ENCODE measurements at places on chromosomes 13 and 19.

DNA sequence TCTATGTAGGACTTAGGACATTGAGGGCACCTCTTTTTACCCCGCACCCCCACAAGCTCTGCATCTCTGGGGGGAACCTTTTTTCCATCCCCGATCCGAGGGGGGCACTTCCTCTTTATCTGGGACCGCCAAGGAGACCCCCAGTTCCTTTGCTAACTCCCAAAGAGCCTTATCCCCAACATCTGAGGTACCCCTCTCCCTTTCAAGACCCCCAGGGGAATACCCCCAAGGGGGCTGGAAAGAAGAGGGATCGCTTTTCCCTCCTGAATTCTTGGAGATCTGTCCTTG is 1.1 kb downstream of the TNFSF9 start:
- DNase-seq = no peak

DNA sequence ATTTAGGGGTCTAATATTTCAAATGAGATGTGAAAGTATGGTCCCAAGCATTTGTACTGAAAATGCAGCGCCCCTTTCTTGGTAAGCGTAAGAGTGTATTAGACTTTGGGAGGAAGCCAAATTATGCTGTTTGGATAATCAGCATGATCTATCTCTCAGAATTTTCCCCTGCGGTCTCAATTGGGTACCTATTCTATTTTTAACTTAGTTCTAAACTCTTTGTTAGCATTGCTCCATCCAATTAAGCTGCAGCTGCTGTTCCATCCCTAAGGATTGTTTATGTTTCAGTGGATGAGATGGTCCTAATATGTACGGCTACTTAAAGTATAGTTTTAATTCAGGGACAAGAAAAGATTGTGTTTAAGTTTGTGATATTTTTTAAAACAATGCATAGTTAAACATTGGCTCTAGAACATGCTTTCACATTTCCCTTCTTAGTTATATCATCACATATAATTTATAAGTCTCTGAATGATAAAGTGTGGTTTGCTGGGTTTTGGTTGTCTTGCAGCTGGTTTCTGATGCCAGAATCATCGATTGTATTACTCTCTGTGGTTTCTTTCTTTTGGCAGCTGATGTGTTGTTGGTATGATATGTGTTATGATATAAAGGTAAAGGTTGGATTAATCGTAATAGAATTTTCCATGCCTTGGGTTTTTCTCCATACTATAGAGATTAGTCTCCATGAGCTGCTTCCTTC is 15.0 kb downstream of the POLR1D start:
- DNase-seq = no peak

DNA sequence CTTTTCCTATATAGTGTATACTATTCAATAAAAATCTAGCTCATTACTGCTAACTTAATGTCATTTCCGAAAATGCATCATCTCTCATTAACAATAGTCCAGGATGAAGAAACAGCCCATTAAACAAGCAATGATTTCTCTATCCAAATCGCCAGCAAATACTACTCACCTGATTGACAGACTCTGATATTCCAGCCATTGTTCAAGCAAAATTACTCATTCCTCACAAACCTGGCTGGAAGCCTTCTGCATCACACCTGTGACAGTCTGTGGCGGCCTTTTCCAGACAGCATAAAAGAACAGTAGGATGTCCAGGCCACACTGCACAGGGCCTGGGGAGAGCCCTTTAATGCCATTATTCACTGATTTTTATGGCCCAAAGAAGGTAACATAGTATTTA is 115.9 kb downstream of the ABCC4 start:
- DNase-seq = peak; percentile 23

DNA sequence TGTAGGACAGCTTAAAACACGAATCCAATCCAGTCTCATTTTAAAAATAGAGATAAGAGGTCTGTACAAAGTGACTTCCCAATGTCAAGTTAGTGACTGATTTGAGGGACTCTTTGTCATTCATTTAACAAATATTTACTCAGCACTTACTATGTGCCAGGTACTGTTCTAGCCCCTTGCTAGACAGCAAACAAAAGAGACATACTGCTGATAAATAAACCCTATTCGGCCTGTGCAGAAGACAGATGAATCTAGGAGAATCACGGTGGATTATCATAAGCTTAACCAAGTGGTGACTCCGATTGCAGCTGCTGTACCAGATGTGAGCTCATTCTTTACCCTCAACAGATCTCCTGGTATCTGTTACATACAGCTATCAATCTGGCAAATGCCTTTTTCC is 6.4 kb upstream of the ELF1 start:
- no peak for DNase-seq

DNA sequence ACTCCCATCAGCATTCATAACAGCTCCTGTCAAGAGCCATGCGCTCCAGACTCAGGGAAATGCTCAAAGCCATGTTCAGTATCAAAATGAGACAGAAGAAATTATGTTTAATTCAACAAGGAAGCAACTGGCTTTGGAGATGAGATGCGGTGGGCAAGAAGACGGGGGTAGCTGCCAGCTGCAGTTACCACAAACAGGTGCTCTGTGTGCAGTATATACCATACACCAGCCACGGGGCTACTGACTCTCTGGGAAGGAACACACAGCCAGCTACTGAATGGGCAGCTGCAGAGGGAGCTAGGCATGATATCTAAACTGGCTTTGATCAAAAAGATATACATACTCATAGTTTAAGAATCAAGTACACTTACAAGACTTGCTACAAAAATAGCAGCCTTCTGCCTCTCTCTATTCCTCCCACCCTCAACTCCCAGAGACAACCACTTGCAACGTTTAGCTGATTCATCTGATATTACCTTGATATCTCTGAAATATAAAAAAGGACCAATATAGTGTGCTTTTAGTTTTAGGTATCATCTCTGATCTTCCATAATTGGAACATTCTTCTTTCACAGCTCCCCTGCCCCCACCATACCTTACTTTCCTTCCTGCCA is 593.0 kb downstream of the UQCRFS1 start:
- DNase-seq = no peak

All from CD4-positive, alpha-beta T cell treated with Interleukin-6 for 4 hours (primary cell).